Muscle of arm (tissue), 14 donors: ENCODE measurements at places on chromosomes 3 and 15. TPM values are rescaled to one million over a fixed set of nuclear protein-coding genes. Genes with fewer than 3 reads are reported as not detected.

SLC9A9 gene
- polyA plus RNA-seq, result 13.0 TPM

IL20RB gene
- 0.70 TPM for polyA plus RNA-seq

MEGF11 gene
- 0.74 TPM for polyA plus RNA-seq

CHDH gene
- polyA plus RNA-seq, result 1.0 TPM

ERICH6 gene
- polyA plus RNA-seq, result 0.20 TPM

GP9 gene
- not detected for polyA plus RNA-seq

FGD5 gene
- 19.6 TPM for polyA plus RNA-seq

GRCh38 chr3:177466074-177466473 lies 268.8 kb upstream of the TBL1XR1 start:
- DNase-seq, result no peak

DNA sequence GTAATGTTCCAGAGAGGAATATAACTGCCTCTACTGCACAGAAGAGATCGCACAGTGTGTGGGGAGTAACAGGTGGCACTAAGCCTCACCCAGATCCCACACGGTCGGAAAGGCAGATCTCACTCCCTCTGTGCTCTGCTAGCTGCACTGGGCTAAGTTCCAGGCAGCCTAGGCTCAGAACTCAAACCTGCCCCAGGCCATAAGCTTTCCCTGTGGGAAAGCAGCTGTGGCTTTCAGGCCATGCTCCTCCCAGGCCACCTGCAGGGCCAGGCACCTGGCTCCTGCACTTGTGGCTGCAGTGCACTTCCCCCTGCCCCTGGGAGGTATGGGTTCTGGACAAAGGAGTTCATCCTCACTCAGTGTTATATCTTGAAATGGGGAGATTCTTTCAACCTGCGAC lies 27.5 kb downstream of the PCCB start:
- DNase-seq, result no peak

- DNase-seq, result peak; percentile 93
Observed at GRCh38 chr15:23690450-23690852, 3.3 kb upstream of the NDN start.

DNA sequence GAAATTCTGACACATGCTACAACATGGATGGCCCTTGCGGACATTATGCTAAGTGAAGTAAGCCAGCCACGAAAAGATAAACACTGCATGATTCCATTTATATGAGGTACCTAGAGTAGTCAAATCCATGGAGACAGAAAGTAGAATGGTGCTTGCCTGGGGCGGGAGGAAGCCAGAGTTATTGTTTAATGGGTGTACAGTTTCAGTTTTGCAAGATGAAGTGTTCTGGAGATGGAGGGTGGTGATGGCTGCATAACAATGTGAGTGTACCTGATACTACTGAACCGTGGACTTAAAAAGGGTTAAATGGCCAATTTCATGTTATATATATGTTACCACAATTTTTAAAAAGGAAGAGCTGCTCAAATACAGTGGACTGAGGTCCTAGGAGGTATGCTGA lies 66.9 kb downstream of the SEMA5B start:
- DNase-seq, result no peak

DNA sequence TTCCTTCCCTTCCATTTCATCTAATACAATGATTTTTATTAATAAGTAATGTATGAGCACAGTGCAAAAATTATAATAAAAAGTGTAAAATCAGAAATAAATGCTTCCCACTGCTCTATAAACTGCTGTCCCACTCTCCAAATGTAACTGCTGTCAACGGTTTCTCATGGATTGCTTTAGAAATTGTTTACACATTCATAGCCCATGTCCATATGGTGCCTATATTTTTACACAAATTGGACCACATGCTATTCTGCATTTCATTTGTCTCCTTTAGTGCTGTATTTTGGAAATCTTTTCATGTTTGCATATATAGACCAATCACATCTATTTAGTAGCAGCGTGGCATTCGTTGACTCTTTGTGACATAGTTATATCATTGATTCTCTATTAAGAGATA lies 164.7 kb upstream of the SLCO3A1 start:
- DNase-seq, result no peak

DNA sequence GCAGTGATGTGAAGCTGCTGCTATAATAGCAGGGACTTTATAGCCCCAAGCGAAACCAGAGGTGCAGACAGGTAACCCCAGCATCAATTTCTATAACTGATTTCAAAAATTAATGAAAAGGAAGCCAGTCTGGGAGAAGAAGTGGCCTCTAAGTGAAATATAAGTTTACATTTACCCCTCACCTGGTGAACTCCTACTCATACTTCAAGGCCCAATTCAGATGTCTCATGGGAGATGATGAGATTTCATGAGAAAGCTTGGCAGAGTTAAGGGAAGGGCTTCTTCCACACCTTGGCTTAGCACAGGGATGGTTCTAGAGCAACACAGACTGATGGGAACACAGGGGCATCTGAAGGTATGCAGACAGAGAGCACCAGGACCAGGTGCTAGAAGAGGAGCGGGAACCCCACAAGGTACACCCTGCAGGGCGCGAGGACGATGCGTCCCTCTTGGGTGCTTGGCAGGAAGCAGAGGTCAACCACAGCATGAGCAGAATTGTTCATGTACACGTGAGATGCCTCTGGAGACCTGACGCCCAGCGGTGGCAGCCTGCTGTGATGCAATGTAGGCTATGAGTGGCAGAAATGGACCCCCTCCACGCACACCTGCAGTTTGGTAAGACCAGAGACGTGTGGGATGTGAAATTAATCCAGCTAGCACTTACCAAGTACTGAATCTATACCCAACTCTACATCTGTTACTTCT lies 102.9 kb downstream of the SRGAP3 start:
- no peak for DNase-seq

DNA sequence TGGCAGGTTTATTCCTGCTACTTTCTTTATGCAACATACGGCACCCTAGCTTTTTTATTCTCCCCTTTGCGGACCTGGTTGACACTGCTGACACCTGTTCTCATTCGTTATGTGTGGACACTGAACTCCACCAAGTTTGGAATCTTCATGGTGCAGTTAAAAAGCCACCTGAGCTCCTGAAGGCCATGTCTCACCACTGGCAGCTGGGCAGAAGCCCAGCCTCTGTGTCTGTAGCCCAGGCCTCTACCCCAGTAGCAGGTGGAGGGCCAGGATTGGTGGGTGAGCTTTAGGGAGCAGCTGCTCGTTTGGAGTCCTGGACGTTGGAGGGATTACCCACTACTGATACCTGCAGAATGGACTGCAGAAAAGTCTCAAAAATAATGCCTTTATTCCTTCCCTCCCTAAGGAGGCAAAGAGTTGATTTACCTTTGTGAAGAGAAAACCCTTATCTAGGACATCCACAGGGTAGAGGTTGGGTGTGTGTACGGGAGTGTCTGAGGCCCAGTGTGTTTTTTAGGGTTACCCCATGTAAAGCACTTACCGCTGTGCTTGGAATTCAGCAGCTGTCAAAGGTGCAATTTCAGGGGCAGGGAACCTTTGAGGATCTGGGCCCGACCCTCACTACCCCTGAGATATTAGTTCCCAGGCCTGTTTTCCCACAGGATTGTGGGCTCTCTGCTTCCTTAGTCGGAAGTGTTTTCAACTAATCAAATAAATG lies 637 bp upstream of the CCNDBP1 start:
- DNase-seq, result no peak

- DNase-seq, result no peak
Observed at GRCh38 chr3:143016321-143016972, 15.1 kb downstream of the U2SURP start.

DNA sequence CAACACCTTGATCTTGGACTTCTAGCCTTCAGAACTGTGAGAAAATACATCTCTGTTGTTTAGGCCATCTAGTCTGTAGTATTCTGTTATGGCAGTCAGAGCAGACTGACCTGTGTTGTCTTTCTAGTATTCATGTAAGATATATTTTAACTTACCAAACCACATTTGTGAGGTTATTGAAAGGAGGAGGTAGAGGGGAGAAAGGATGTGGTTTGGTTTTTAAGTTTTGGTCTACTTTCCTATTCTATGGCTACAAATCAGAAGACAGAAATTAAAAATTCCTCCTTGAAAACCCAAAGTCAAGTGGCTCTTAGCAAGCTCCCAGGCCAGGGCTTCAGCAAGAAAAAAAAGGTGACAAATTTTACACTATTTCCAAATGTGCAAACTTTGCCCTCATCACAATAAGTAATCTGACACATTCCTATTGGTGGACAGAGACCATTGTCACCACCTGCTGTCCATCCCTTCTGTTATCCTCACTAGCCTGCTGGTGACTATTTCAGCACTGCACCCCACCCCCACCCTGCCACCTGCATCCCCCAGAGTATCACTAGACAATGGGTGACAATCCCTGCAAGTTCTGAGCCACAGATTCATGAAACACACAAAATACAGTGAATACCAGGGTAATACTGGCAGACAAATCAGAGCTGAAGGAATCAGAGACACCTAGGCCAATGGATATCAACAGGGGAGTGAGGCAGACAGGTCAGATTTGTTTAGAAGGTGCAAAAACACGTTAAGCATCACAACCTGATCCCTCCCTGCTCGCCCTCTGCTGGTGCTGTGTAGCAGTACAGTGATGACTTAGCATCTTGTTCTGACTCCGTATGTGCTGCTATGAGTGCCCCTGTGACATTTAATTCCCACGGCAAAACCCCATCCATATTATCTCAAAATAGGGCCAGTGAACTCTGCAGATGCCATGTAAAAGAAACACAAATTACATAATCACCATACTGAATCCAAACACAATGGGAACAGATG lies 79.0 kb upstream of the DCLK3 start:
- DNase-seq, result no peak

DNA sequence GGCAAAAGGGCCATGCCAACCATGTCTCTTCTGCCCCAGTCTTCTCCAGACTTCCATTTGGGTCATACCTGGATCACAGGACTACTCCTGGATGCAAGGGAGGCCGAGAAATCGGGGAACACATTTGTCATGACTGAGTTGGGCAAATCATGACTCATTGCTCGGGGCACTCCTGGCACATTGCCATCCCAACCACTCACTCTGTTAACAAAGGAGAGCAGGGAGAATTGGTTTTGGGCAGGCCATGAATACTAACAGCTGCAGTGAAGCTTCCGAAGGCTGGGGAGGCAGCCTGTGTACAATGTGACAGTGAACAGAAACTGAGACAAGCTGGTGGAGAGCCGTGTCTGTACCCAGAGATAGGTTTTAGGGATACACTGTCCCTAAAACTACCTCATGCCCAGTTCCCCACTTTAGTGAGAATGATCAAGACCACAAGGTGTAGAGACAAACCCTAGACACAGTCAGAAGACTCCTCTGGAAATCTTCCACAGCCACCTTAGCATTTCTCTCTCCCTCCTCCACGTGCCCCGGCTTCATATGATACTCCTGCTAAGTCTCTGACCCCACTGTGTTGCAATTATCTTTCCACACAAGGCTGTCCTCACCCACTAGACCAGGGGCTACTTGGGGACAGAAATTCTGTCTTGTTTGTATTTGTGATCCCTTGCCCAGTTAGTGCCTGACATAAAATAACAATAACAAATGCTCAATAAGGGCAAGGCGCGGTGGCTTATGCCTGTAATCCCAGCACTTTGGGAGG lies 10.5 kb upstream of the BUB1B start:
- peak; percentile 18 for DNase-seq

DNA sequence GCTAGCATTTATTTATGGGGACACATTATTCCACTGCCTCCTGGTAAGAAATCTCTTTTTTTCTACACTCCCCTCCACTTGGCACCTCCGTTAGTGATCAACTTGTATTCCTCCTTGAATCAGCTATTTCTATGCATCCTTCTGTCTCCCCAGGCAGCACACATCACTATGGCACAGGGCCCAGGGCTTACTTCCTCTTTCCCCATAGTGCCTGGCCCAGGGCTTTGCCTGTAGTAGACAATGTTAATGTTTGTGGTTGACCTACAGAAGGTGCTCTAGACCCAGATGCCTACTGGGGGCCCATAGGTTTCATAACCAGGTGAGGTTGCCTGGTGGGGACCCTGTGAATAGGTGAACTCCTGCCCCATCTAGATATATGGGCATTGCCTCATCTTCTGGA lies 44.9 kb downstream of the EPHB1 start:
- no peak for DNase-seq

GRCh38 chr15:89928421-89928820 lies 15.7 kb upstream of the ARPIN start:
- no peak for DNase-seq

DNA sequence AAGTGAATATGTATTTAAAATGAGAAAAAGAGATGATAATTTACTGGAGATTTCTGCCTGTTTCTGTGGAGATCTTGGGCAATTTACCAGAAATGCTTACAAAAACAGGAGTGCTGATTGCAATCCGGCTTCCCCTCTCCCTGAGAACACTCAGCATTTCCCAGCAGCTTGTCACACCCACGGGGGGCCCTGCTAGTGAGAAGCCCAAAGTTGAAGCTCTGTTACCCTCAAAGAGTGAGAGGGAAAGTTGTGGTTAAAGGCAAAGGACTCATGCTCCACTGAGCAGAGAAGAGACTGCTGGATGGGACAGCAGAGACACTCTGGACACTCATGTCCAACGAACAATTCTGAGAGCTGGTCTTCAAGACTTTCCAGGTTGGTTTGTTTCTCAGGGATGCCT lies 2.9 kb downstream of the MCTP2 start:
- DNase-seq, result no peak

DNA sequence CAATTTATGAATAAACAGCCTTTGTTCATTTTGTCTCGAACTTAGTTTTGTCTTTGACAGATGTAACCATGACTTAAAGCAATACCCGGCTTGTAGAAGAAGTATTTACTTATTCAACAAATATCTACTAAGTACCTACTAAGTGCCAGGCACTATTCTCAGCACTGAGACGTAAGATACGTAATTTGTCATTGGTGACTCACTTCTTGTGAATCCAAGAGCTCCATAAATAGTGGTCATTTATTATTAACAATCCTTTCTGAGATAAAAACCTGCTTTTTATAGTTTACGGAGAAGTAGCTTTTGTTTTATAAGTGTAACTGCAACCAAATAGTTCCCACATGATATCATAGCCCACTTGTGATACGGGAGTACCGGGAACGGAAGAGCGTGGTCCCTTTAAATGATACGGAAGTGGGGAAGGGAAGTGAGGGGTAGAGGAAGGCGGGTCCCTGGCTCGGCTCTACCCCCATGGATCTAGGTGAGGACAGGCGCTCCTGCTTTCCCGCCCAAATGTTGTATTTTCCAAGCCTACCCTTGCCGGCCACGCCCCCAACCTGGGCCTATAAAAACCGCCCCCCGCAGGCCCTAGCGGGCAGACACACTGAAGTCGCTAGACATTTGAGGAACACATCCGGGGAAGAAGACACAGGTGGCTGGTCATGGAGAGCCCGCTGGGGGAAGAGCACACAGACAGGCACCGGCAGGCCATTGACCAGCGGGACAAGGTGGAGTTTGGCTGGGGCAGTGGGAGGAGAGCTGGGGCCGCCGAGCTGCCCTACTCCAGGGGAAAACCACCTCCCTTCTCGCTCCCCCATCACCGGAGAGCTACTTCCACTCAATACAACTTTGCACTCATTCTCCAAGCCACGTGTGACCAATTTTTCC lies at the start of gene SAMMSON:
SAMMSON (plus strand) TSS at position 594 of the 888 bp plus-strand sequence.
- DNase-seq, result no peak

GRCh38 chr3:50605901-50606326 lies 5.7 kb downstream of the CISH start:
- no peak for DNase-seq

- no peak for DNase-seq
Observed at GRCh38 chr15:99283717-99284116, 32.4 kb downstream of the LRRC28 start.

- DNase-seq, result peak; percentile 31
Observed at GRCh38 chr3:101942356-101942755, 93.0 kb downstream of the NFKBIZ start.
